ENCODE measurements at places on chromosomes 12 and 14.

DNA sequence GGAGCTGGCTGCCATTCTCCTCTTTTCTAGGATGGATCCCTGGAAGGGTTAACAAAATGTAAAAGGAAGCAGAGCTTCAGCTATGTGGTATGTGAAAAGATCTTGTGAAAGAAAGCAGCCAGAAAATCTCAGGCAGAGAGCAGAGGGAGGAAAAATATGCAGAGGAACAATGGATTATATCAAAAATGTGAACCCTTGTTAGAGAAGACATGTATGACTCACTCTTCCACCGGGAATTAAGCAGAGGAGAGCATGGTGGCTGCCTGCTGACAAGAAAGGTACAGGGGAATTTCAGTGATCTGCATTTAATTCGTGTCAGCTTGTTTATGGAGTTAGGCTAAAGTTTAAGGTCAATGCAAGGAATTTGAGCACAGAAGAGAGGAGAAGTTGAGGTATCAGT is 46.3 kb downstream of the KCNA1 start:
- DNase-seq, result no peak

- no peak for DNase-seq
Measured at GRCh38 chr12:13097491-13098011, 5.9 kb downstream of the GSG1 start.

DNA sequence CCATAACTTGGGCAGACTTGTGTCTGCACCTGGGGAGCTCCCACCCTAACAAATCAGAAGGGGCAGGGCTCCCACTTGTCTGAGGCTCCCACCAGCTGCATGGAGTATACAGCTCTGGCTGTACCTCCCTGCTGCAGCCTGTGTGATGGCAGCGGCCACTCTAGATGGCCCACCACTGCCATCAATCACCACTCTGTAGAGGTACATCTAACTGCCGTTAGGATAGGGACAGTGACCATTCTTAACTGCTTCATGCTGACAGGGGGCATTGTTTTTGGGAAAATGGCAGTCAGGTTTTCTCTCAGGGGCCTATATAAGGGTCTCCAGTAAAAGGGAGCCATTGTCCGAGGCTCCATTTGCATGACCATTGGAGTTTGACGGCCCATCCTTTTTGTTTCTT is 42.2 kb downstream of the HSD17B6 start:
- no peak for DNase-seq

- no peak for DNase-seq
Measured at GRCh38 chr12:509500-509899, 49.8 kb downstream of the B4GALNT3 start.

DNA sequence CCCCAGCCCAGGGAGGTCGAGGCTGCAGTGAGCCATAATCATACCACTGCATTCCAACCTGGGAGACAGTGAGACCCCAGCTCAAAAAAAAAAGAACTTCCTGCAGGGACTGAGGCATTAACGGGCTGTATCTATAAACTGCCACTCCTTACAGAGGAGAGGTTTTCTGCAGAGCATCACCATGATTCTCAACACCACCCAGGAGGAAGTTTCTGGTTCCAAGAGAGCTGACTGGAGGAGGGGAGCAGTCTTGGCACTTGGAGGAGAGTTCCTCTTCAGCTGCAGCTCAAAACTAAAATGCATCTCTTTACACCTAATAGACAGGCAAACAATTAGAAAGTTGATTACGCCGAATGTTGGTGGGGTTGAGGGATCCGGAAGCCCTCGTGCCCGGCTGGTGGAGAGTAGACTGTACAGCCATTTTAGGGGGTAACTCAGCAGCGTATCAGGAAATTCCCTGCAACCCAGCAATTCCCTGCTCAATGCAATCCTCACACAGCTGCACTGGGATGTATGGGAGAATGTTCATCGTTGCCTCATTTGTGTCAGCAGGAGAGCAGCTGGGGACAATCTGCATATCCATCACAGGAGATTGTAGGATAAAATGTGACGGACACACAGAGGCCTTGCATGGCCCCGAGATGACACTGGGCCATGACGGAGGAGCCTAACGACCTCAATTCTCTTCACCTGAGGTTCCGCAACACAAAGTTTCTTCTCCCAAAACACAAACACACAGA is 36.6 kb downstream of the ACTN1 start:
- DNase-seq, result no peak

DNA sequence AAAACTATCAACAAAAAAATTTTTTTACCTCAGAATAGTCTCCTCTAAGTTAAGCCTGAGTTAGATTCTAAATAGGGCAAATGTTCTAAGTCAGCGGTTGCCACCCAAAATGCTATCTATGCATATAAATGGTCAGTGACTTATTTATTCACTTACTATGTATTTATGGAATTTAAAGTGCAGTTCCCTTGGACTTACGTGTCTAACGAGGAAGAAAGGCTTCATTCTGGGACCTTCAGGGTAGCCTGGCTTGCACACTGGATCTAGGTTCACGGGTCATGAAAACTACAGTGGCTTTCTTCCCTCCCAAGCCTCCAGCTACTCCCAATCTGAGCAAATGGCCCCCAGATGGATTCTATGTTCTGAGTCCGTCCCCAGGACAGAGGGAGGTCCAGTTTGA is 77.1 kb downstream of the ARF6 start:
- DNase-seq, result no peak

DNA sequence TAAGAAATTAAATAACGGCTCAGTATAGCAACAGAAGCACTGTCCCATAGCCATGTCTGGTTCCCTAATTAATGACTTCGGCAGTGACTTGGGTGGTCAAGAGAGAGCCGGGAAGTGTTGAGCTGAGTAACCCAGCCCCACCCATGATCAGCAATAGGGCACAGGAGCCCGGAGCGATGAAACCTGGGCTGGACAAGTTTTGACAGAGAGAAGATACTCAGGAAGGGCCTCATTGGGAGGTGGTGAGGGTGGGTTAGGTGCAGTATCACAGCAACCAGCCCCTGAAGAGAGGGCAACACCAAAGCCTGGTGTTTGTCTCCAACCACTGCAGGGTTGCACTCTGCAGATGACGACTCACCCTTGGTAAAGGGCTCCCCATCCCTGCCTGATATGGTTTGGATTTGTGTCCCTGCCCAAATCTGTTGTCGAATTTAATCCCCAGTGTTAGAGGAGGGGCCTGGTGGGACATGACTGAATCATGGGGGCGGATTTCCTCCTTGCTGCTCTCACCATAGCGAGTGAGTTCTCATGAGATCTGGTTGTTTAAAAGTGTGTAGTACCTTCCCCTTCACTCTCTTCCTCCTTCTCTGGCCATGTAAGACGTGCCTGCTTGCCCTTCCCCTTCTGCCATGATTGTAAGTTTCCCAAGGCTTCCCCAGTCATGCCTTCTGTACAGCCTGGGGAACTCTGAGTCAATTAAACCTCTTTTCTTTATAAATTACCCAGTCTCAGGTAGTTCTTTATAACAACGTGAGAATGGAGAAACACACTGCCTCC is 124.9 kb upstream of the MED13L start:
- DNase-seq, result no peak

- DNase-seq, result no peak
Measured at GRCh38 chr12:91685917-91686316, 459.7 kb downstream of the BTG1 start.

DNA sequence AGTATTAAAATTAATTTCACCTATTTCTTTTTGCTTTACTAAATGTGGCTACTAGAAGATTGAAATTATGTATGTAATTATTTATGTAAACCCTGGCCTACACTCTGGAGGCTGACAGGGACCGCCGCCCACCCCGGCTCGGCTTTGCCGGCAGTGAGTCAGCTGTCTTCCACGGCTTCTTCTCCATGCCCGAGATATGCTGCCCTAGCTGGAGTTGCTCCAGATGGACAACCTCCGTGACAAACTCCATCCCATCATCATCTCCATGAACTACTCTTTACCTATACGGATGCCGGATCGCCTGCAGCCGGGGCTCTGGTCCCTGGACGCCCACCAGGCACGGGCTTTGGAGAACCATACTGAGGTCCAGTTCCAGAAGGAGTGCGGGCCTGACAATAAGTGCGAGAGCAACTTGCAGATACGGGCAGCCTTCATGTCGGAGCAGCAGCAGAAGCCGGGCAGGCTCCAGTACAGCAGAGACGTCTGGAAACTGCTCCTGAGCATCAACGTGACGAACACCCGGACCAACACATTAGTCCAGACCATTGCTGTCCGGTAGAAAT is 86.9 kb upstream of the NID2 start:
- DNase-seq, result no peak

DNA sequence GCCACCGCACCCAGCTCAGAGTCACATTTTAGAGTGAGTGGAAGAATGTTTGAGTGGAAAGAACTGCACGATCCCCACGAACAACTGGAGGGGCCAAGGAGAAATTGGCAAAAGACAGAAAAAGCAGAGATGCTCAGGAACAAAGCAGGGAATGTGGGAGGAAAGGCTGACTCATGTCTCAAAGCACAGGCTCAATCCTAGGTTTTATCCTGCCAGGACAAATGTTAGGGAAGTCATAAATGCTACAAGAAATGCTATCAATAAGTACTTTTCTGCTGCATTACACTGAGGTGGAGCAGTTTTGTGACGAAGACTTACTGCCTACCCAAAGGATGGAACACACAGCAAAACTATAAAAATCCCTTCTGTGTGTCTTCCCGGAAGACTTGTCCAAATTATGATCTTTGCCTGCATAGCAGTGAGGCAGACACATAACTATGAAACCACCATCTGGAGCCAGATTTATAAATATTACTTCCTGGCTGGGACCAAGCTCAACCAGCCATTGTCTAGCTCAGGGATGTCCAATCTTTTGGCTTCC is 26.7 kb downstream of the NIN start:
- no peak for DNase-seq

DNA sequence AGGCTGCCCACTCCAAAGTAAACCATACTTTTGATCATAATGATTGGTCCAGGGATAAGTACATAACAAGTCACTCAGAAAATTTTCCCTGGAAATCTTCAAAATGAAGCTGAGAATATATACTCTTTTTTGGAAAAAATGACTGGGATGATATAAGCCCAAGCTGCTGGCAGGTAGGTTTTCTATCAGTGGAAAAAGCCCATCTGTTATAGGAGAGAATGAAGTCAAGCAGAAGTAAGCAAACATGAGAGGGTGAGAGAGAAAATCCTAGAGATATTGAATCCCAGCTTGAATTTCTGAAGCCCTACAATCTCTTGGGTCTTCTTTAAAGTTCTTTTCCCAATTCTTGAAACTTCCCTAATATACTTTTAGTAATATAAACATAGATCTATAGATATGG is 37.3 kb upstream of the ZDHHC17 start:
- DNase-seq, result no peak

- DNase-seq, result no peak
Measured at GRCh38 chr14:65414961-65415589, 2.5 kb downstream of the FUT8 start.

DNA sequence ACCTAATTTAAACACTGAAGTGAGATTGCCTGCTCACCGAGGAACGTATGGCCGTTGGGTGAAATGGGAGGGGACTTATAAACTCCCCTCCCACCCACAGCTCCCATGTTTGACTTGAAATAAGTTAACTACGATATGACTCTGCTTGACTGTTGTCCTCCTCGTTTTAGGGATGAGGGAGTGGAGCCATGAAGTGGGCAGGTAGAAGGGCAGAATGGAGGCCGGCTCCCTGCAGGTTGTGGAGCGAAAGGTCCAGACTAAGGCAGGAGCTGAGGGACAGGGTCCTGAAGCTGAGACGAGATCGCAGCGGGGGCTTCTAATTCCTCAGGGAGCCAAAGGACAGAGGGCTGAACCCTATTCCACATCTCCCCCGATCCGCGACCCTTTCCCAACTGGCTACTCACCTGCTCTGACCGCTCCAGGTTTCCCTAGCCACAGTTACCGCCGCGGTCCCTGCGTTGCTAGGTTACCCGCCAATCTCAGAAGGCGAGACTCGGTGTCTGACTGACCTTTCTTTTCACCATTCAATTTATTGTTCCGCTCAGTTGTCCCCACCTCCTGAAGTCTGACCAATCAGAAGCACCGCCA is 577 bp upstream of the TPCN1 start:
- no peak for DNase-seq

- DNase-seq, result no peak
Measured at GRCh38 chr14:69323266-69323998, 63.5 kb downstream of the GALNT16 start.

DNA sequence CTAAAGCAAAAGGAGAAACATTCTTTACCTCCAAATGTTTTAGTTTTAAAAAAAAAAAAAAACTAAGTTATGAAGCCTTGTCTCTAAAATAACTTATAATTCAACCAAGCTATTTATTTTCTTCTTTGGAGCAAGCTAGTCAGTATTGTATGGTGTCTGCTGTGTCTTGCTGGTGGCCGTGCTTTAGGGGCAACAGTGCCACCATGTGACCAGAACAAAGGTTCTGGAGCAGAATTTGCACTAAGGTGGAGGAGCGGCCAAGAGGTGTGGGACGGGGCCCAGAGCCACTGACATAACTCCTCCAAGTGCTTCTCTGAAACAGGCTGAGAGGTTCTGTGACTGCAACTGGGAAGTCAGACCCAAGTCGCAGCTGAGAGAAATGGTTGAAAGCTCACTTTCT is 4.5 kb downstream of the FICD start:
- no peak for DNase-seq

GRCh38 chr14:31124197-31124596 is 83.4 kb downstream of the HECTD1 start:
- DNase-seq, result no peak

DNA sequence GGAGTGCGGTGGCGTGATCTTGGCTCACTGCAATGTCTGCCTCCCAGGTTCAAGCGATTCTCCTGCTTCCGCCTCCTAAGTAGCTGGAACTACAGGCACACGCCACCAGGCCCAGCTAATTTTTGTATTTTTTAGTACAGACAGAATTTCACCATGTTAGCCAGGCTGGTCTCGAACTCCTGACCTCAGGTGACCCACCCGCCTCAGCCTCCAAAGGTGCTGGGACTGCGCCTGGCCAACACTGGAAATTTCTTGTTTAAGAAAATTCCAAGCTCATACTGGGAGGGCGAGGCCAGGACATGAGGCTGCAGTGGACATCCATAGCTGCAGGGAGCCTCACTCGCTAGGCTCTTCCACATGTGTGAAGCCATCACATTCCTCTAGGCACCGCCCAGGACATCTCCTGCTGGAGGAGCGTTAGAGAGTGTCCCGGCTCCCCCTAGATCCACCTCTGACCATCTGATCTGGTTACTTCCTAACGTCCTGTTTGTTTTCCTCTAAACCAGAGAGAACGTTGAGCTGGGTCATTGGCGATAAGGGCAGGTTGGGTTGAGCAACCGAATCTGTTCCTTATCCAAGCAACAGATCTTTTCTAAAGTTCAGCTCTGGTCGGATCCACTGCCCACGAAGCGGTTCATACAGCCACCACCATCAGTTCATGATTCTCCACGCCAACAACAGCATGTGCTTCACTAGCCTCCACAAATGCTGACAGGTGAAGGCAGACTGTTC is 108.2 kb upstream of the MED13L start:
- DNase-seq, result no peak

- DNase-seq, result no peak
Measured at GRCh38 chr12:1829306-1829900, 9.0 kb downstream of the LRTM2 start.

- DNase-seq, result no peak
Measured at GRCh38 chr14:101128478-101129321, 225.2 kb upstream of the RTL1 start.
